Bronchial epithelial cell (primary cell): ENCODE measurements at places on chromosomes 16 and 17. TPM values are rescaled to one million over a fixed set of nuclear protein-coding genes. Genes with fewer than 3 reads are reported as not detected.

Gene MYH8
- total RNA-seq: not detected in 2 replicates

Gene ORC6
- total RNA-seq: 1.3 and 1.7 TPM in 2 replicates

Gene MT2A
- total RNA-seq: 10.0 and 34.0 TPM in 2 replicates

Gene CHD9
- 33.8 and 35.3 TPM in 2 replicates for total RNA-seq
